Erythroblast (primary cell): ENCODE measurements at places on chromosomes 2 and 18.

DNA sequence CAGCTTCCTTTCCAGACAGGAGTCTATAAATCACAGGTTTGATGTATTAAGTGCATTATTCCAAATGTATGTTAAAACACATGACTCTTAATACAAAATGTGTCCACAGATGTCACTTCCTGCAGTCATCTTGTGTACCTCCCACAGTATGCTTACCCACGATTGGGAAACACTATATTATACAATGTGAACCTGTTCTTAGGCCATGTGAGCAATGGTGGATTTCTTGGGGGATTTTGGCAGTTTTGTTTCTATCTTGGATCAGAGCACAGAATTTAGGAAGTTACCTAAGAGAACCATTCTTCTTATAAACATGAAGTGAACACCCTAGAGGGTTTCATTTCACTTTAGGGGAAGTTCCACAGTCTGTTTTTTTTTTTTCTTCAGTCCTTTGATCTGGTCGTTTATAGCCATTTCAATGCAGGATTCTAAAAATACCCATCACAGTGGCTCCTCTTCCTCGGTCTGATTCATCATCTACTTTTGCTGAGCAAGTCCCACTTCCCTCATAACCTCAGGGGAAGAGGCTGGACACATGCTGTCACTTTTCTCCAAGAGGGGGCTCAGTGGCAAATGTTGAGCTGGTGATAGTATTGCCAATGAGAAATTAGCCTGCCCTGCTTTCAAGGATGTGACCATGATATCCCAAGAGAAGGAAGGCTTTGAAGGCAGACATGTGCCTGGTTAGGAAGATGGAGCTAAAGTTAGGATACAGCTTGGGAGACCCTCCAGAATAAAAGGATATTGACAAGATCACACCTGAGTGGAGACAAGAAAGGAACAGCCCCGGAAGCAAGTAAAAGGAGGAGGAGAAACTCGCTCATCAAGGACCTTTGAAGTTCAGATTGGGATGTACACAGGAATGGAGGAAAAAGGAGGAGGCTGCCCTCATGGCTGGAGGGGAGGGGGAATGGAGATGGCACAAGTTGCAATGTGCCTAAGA lies 22.6 kb downstream of the PLEK start:
- no peak for DNase-seq

DNA sequence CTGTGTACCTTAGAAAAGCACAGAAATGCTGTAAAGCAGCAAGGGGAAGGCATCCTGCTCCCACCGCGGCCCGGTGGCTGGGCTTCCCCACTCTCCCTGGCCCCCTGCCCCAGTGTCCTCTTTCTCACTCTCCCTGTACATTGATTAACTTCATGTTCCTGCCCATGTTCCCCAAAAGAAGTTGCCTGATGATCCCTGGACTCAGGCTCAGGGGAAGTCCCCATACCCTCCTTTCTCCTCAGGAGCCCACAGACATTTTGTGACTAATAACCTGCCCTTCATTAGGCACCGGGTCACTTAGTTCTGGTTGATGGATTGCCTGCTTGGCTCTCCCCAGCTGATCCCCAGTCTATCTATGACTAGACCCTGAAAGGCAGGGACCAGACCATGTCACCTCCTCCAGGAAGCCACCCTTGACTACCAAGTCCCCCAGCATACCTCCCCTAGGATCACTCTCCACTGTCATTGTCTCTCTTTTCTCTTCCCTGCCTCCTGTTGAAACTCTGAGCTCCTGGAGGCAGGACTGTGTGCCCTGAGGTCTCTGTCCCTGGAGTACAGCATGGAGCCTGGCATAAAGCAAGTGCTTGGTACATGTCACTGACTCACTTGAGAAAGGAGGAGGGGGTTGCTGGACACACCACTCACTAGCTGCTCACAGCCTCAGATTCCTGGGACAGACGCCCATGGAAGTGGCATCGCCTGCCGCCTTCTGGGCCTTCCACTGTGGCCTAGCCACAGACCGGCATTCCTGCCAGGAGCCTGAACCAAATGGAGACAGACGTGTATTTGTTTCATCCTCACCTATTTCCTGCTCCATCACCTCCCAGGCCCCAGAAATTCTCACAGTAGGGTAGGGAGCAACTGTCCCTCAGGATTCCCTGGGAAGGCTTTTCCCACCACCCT lies 13.5 kb downstream of the MALL start:
- DNase-seq, result no peak

DNA sequence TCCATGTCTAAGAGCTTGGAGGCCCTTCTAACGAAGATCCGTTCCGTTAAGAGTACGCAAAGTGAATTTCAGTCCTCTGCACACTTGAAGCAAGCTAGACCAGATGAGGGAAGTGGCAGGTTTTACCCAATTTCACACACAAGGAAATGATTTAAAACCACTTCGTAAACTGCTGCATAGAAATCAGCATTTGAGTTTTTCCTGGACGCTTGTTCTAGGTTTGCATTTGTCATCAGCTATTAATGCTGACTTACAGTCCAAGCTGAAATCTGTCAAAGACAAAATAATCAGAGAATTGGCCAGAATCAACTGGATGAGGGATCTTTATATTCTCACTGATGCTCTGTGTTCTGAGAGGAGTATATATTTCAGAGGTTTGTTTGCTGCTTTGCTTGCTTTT lies 117.6 kb upstream of the RASGRP3 start:
- no peak for DNase-seq

- no peak for DNase-seq
Measured at GRCh38 chr2:121906170-121906569, 150.7 kb downstream of the TSN start.

DNA sequence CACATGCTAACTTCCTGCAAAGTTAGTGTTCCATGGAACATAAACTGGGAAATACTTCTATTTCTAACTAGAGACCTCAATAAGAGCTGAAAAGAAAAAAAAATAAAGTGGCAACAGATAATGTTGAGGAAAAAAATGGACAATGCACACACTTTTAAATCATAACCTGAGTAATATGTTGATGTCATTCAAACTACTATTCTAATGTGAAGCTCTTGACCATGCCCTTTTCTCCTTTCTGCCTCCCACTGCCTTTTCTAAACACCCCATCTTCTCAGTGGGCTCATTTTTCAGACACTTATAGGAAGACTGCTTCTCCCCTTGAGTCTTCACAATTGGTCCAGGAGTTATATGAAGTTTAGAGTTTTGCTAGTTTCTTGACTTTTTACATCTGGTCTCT lies 280.9 kb upstream of the NT5C1B start:
- DNase-seq, result no peak

DNA sequence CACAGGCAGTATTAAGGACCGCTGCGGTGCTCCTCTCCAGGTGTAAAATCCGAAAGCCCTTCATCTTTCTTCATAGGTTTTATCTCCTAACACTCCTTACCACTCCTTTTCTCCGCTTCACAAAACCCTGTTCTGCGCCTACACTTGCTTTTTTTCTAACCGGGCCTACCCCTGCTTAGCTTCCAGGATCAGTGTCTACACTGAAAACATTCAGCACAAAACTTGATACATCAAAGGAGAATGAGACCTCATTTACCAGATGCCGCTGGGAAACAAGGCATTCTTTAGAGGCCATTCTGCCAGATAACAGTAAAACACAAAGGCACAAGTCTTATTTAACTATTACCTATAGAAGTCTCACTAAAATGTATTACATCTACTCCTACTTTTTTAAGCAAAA lies 13.1 kb downstream of the CHST10 start:
- no peak for DNase-seq

DNA sequence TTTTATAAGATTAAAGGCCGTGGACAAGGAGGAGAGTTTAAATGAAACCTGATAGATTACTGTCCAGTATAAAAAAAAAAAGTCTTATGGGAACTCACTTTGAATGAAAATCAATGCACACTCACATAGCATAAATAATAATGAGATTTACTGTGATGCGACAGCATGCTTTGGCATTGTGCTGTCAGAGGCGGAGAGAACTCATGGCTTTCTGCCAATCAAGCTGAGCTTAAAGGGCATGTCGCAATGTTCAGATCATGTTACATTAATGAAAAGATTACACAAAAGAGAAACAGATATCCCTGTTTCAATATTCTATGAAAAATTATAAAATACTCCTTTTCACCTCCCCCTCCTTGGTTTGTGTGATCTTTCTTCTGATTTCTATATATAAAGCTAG lies 310.8 kb downstream of the ERBB4 start:
- no peak for DNase-seq

- DNase-seq, result no peak
Measured at GRCh38 chr2:48009256-48009655, 103.0 kb upstream of the FBXO11 start.

DNA sequence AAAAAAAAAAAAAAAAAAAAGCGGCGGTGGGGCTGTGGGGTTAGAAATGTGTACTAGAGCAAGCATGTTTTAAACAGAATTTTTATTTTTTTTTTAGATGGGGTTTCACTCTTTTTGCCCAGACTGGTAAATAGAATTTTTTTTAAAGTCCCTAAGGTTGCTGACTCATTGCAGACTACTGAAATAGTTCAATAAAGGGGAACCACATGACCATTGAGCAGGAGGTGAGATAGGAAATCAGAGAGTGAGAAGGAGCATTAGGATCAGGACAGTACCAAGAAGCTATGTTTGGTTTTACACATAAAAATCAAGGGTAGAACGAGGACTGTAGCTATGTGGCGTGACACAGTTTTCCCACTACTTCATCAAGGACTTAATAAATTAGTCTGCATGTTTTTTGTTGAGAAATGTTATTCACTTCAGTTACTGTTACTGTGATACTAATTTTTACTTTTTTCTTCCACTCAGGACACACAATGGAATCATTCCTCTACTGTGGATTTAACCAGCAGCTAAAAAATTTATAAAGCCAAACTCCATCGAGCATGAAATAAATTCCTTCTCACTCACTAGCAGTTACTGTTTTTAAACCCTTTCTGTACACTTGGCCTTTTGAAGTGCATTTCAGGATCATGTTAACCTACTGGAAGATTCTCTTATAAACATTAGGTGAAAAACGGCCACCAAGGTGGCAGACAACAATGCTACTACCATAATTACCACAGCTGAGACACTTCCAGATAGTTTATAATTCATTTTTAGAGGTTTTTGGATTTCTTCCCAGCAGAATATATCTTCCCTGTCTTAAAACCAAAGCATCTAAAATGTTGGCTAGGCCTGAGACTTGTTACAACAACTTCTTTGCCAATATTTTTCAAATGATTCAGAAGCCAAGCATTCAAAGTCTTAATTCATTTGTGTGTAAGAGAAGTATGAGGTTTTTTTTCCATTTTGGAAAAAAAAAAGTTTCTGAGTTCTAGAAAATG lies 33.2 kb downstream of the LAMA1 start:
- no peak for DNase-seq

- DNase-seq, result no peak
Measured at GRCh38 chr2:202007015-202007982, 26.4 kb upstream of the FZD7 start.

DNA sequence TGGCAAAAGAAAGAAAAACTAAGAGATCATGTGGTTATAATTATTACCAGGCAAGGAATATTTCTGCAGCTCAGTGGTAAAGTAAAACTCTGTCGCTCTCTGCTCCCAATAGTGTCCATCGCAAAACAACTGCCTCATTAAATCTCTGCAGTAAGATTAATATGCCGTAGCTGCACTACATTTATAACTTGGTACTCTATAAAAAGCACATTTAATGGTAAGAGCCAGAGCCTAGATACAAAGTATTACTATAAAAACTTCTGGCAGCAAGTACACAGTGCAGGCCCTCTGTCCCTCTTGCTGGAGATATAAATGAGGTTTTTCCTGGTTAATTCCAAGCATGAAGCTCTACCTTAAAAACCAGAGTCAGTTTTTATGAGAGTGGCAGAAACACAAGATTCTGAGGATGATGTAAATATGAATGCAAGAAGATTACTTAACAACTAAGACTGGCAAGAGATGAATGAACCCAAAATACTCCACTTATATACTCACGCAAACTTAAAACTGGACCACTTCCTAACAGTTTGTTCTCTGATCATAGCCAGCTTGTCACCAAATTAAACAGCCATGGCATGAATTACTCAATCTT lies 25.5 kb downstream of the ZNF521 start:
- DNase-seq, result no peak

DNA sequence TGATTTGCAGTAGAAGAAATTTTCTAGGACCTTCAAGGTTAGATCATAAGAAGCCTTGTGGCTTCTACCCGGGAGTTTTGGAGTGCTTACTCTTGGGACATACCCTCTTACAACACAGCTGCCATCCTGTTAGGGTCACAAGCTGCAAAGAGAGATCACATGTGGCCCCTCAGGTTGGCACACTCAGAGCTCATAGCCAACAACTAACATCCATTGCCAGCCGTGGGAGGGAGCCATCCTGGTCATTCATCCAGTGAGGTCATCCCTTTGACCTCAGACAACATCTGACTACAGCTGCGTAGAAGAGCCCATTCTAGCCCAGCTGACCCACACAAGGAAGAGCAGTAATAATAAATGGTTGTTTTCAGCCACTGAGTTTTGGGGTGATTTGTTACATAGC lies 76.9 kb upstream of the NABP1 start:
- DNase-seq, result no peak

DNA sequence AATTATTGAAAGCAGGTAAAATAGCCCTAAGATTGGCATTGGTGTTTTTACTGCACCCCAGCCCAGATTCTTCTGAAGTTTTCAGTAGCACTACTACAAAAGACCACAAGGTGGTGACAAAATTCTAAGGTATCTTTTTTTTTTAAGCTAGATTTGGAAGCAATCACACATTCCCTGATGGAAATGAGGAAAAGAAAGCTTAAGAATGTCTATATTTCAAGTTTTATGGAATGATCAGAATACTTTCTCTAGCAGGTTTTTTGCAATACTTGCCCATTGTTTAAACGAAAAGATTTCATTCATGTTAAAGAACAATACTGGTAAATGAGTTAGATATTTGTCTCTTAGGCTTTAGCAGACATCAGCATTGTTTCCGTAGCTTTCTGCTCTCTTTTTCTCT lies 32.1 kb upstream of the ZNF638 start:
- peak; percentile 32 for DNase-seq

DNA sequence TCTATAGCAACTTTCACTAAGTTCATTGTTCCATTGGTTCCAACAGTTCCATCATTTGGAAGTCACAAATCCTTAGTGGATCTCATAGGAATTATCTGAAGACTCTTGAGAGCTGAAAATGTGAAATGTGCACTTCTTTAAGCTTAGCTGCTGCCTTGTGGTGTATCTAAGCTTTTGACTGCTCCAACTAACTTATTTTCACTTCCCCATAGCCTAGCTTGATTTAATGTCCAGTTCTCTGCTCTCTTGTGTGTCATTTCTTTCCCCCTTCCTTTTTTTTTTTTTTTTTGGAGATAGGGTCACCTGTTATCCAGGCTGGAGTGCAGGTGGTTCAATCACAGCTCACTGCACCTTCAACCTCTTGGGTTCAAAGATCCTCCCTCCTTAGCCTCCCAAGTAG lies 34.9 kb upstream of the CD302 start:
- no peak for DNase-seq

- DNase-seq, result peak; percentile 91
Measured at GRCh38 chr18:63427558-63427957, 5.3 kb upstream of the VPS4B start.

DNA sequence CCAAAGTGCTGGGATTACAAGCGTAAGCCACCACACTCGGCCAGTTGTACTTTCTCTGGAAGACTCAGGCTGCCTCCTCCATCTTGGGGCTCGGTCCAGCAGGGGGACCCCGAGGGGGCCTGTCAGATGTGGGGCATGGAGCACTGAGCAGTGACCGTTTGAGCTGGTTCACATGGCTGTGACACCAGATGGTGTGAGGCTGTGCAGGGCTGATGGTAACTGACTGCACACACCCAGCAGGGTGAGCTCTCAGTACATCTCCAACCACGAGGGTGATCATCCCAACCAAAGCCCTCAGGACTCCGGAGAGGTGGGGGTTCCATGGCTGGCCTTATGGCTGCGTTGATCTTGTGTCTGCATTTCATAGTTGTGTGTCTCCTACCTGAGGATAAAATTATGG lies 63.4 kb downstream of the FAM168B start:
- DNase-seq, result no peak
